ENCODE measurements at places on chromosomes 4 and X.

DNA sequence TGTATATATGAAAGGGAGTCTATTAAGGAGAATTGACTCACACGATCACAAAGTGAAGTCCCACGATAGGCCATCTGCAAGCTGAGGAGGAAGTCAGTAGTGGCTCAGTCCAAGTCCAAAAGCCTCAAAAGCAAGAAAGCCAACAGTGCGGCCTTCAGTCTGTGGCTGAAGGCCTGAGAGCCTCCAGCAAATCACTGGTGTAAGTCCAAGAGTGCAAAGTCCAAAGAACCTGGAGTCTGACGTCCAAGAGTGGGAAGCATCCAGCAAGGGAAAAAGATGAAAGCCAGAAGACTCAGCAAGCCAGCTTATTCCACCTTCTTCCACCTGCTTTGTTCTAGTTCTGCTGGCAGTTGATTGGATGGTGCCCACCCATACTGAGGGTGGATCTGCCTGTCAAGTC is 104.1 kb downstream of the IL1RAPL2 start:
- no peak for DNase-seq

DNA sequence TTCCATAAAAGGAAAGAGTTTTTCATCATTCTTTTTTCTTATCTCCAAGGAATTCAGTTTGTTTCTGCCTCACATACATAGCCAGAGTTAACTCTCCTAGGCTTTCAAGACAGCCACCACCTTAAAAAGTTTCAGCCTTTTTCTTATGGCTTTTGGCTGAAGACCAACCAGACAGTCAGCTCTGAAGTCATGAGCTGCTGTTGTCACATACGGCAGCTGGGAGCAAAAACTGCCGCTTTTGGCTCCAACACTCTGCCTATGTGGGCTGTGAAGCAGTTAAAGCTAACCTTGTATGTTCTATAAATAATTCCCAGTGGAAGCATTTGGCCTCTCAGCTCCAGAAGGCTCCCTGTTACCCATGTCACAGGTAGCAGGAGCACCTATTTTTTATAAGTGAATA is 104.1 kb downstream of the KLHL4 start:
- no peak for DNase-seq

- no peak for DNase-seq
Measured at GRCh38 chr4:71130827-71131603, 137.6 kb downstream of the DCK start.

GRCh38 chrX:13754765-13755164 is 20.2 kb downstream of the OFD1 start:
- DNase-seq, result no peak

DNA sequence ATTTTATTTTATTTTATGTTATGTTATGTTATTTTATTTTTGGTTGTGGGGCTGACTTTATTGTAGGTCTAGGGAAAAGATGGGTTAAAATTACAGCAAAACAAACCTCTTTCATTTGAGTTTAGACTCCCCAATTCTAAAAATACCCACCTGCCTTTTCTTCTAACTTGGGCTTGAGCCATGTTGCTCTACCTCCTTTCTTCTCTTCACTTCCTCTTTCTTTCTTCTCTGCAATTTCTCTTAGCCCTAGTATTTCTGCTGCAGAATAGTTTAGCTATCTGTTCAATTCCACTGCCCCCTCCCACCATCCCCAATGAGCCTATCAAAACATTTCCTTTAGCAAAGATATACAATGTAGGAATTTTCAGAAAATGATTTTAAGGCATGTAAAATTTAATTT is 653.3 kb downstream of the ARAP2 start:
- DNase-seq, result no peak

- DNase-seq, result no peak
Measured at GRCh38 chr4:150828159-150828558, 186.9 kb downstream of the LRBA start.

GRCh38 chrX:134782796-134783195 is 124.5 kb upstream of the PLAC1 start:
- DNase-seq, result no peak

DNA sequence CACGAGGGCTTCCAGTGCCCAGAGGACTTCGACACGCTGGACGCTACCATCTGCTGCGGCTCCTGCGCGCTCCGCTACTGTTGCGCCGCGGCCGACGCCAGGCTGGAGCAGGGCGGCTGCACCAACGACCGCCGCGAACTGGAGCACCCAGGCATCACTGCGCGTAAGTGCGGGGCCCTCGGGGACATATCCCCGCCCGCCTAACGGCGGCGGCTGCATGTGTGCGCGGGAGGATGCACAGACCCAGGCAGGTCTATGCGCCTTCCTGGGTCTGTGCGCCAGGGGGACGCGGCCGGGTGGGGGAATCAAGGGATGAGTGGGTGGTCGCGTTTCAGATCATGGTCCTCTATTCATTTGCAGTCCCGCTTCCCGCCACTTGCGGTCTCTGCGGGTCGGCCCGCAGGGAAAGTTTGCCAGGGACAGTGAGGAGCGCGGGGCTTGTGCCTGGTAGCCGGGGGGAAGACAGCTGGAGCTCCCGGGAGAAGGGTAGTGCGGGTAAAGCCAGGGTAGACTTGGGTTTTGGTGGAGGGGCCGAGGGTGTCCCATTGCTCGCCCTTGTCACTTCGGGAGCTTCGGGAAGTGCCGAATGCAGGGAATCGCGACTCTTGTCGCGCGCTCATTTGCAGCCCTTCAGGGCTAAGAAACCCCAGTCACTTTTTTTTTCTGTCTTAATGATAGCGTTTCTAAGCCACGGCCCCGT is 1.0 kb downstream of the SHISA3 start:
- peak; percentile 18 for DNase-seq

- DNase-seq, result no peak
Measured at GRCh38 chr4:185716577-185717376, 95.2 kb downstream of the SORBS2 start.

GRCh38 chrX:7119950-7120877 is 27.3 kb upstream of the STS start:
- DNase-seq, result no peak

- DNase-seq, result no peak
Measured at GRCh38 chr4:18480928-18481327, 459.4 kb upstream of the LCORL start.

- DNase-seq, result no peak
Measured at GRCh38 chrX:126551725-126552312, 795 bp downstream of the DCAF12L1 start.

DNA sequence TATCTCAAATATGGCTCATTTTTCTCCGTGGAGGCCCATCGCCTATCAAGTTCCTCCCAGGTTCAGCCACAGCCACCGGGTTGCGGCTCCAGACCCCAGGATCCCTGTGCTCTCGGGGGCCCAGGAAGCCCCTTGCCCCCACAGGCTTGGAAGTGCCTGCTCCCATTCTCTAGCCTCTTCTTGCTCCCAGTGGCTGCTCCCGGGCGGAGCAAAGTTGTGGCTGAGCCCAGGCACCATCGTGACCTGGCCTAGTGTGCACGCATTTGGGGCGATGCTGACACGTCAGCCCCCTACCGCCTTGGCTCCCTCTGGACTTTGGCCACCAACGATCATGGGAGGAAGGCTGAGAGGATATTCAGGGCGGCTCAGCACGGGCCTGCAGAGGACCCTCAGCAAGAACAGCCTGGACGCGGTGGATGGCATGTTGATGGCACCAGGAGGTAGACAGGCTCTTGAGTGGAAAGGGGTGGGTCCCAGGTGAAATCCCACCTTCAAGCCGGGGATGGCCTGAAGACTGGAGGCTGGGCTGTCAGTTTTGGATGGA is 419.4 kb upstream of the AGA start:
- DNase-seq, result no peak

DNA sequence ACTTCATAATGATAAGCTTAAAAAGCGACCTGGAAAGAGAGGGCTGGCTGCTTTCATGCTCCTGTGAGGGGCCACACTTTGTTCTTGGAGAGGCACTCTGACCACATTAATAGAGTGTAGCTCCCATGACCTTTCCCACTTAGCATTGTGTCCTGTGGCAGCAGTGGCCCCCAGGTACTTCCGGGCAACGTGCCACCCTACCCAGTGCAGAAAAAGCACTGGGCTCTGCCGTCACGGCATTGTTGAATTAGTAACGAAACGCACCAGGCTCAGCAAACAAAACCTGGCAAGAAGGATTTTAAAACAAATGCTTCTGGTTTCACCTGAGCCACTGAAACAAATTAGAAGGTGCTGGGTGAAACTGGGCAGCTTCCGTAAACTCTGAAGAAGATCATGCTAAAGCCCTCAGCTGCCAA is 5.4 kb upstream of the SORBS2 start:
- no peak for DNase-seq

DNA sequence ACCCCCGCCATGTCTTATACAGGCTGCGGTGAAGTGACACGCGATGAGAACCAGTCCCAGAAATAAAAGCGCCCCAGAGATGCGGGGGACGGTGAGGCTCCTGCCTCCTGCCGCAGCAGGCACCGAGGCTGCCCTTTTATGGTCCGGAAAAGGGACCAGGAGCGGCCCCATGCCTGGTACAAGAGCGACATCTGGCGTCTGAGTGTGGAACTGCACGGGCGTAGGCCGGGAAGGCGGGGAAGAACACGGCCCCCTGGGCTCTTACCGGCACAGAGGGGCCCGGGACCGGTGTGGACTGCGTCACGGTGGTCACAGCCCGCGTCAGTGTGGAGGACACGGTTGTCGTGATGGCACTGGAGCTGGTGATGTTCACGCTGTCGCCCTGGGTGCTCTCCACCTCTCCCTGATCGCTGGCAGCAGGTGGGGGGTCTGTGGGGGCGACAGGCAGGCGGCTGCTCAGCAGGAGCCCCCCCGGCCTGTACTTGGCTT is 8.9 kb upstream of the RENBP start:
- DNase-seq, result peak; percentile 71

GRCh38 chr4:31657859-31658570 is 937.8 kb downstream of the PCDH7 start:
- no peak for DNase-seq

- DNase-seq, result no peak
Measured at GRCh38 chr4:154305616-154306015, 186.0 kb downstream of the DCHS2 start.

DNA sequence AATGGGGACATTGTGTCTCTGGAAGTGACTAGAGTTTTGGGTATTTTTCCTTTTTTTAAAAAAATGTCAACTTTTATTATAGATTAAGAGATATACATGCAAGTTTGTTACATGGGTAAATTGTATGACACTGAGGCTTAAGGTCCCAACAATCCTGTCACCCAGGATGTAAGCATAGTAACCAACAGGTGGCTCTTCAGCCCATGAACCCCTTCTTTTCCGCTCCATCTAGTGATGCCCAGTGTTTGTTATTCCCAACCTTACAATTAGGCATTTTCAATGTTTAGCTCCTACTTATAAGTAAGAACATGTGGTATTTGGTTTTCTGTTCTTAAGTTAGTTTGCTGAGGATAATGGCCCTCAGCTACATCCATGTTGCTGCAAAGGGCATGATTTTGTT is 102.7 kb downstream of the GRID2 start:
- no peak for DNase-seq

GRCh38 chr4:113181289-113182007 is 132.0 kb downstream of the ANK2 start:
- DNase-seq, result no peak

GRCh38 chr4:38122060-38122459 is 161.9 kb downstream of the PTTG2 start:
- no peak for DNase-seq

- DNase-seq, result no peak
Measured at GRCh38 chr4:145878501-145879435, 59.9 kb downstream of the ZNF827 start.

- no peak for DNase-seq
Measured at GRCh38 chr4:86831262-86832130, 17.7 kb downstream of the SLC10A6 start.

GRCh38 chrX:83469551-83469950 is 38.5 kb upstream of the POU3F4 start:
- DNase-seq, result no peak

GRCh38 chrX:134760650-134761049 is 102.4 kb upstream of the PLAC1 start:
- DNase-seq, result no peak

- DNase-seq, result peak; percentile 71
Measured at GRCh38 chr4:98663226-98664006, 5.0 kb upstream of the TSPAN5 start.

GRCh38 chr4:86223472-86223871 is 136.4 kb downstream of the MAPK10 start:
- DNase-seq, result no peak

- DNase-seq, result no peak
Measured at GRCh38 chr4:77126809-77127208, 30.2 kb upstream of the CCNG2 start.

GRCh38 chr4:156038772-156039171 is 85.1 kb upstream of the CTSO start:
- no peak for DNase-seq

DNA sequence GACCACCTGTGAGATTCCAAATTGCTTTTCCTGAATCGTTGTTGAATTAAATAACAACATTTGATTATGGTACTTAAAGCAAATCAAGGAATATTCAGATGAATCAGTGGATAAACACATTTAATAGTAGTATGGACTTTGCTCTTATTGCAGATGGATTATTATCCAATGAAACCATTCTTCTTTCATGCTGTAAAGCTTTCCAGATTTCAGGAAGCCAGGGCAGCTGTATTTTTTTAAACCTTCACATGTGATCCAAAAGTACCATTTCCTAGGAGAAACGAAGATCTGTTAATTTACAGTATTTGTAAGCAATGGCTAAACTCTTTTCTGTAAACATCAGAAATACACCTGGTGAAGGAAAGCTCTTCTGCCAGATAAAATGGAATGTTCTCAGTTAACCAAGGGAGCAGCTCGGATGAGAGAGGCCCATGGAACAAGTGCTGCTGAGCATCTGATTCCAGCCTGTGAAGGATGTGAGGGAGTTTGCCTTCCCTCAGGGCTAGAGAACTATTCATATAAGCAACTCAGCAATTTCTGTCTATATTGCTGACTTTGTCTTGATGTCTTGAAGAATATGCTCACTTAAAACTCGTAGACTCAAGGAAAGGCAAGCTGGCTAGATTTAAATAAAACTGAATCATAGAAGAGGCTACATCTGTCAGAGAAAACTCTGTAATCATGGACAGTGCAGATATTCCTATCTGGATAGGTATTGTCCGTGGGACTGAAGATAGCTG is 94.4 kb upstream of the LIMCH1 start:
- no peak for DNase-seq

DNA sequence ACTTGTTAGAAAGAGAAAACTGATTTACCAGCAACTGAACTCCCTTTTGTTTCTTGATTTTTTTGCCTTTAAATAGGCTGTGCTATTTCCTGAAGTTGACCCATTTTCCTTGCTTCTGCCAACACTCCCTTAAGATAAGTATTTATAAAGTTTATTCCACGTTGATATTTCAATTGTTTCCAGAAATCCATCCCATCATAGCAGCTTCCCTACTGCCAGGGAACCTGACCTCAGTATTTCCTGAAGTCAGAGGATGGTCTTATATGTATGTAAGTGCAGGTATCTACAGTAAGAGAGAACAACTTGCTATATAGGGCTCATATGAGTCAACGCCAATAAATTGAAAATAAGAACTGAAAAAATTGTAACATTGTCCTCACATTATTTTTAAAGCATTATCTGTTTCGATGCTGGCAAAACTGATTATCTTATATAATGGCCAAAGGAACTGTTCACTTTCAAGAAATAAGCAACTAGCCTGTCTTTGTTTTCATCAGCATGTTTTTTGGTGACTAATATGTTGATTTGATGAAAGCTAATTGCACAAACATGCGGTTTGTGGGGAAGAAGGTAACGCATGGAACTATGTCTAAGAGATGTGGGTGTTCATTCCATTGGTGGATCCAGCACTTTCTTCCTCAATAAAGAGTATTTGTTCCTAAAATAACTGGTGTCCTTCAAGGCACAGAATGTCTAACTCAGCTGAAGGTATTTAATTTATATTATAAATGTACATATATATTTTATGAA is 4.7 kb downstream of the LIMCH1 start:
- DNase-seq, result no peak

All from activated naive CD4-positive, alpha-beta T cell treated with anti-CD3 and anti-CD28 coated beads, Interleukin-2, amount 50 U/mL, for 16 hours (primary cell).